ENCODE measurements at places on chromosomes 6 and 20.

DNA sequence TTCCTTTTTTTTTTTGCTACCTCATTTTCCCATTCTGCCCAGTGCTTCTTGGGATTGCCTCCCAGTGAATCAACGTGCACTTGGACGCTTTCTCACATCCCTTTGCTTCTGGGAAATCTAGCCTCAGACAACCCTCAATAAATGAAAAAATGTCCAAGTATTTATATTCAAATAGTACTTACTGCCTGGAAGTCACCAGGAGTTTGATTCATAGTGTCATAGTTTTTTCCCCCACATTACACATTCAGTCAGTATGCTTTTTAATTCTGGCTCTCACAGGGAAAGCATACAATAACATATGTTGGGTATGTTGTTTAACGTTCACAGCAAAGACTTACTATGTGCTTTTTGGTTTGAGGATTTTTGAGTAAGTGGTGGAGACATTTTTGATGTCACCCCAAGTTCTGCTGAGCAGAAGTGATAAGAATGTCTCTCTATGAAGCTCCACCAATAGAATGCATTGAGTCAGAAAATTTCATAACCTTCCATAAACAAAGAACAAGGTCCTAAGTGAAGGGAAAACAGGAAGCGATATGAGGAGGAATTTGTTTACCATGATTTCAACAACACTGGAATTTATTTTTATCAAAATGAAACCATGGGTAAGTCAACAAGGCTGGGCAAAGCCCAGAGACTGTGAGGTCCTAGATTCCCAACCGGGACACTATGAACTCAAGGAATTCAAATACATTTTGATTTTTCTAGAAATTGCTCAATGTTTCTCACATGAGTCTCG, 301.2 kb upstream of the BMP2 start:
- no peak for DNase-seq

DNA sequence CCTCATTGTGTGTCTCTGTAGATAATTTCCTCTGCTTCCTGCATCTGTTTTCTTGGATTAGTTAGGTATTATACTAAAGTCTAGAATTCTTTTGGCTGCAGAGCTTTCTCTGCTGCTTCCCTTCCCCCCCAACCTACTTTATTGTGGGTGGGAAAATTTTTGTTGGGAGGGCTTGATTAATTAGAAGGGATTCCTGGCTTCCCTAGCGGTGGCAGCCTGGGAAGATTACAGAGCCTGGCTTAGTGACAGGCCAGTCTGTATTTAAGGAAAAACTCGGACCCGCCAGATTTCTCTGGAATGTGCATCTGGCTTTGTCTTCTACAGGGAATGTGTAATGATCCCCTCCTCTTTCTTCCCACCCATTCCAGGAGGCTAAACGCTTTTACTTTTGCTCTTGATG, 31.2 kb downstream of the SLX4IP start:
- no peak for DNase-seq

DNA sequence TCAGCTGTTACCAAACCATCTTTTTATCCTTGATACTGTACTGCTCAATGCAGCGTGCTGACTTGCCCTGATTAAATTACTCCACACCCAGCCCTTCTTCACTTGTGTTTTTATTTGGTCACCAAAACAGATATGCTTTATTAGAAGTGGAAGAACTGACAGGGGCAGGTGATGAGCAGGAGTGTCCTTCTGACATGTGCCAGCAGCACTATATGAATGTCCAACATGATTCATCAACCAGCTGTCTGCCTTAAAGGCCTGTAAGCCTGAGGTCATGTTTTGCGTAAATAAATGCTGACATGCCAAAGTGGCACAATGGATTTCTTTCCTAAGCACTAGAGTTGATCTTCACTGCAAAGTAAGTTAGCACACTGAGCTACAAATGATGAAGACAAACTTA, 15.4 kb downstream of the POPDC3 start:
- DNase-seq, result no peak

- DNase-seq, result no peak
Measured at GRCh38 chr6:45959534-45960145, 56.0 kb downstream of the CLIC5 start.

DNA sequence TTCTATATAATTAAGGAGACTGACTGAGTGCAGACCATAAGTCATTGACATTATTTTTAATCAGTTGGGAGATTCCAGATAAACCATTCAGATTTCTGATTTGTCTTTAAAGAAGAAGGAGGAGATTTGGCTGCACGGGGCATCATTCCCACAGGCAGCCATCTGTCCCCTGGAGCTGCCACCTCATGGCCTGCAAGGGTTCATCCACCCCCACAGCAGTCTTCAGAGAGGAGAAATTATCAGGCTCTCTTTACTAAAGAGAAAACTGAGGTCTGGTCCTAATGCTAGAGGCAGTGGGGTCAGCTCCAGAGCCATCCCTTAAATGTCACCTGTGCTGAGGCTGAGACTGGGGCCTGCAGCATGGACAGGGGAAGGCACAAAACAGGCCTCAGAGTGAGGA, 501.3 kb upstream of the SULF2 start:
- no peak for DNase-seq

- no peak for DNase-seq
Measured at GRCh38 chr6:21603082-21603952, 9.8 kb downstream of the SOX4 start.

Data from osteocyte (in vitro differentiated cells).